Activated naive CD8-positive, alpha-beta T cell treated with anti-CD3 and anti-CD28 coated beads, Interleukin-2, amount 50 U/mL, for 16 hours (primary cell): ENCODE measurements at places on chromosomes 7 and 10.

- no peak for DNase-seq
Observed at GRCh38 chr10:43252783-43253341, 14.0 kb downstream of the RASGEF1A start.

DNA sequence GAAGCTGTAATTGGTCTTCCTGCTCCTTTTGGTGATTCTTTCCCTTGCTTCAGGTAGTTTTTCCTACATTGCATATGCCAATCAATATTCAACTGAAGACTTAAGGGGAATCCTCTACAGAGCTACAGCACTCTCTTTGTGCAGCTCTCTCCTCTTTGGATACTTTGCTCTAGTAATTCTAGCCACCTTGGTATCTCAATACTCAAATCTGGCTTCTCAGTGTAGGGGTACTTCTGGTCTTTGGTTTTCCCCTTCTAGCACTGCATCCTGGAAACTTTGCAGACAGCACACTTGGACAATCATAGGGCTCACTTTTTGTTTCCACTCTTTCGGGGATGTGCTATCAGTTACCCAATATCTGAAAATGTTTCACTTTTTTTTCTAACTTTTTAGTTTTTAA is 9.9 kb downstream of the PHTF2 start:
- DNase-seq, result no peak

GRCh38 chr7:27312820-27313219 is 70.2 kb downstream of the EVX1 start:
- no peak for DNase-seq

- DNase-seq, result no peak
Observed at GRCh38 chr10:109275960-109276359, 647.4 kb downstream of the XPNPEP1 start.

- no peak for DNase-seq
Observed at GRCh38 chr10:48366261-48366660, 59.8 kb downstream of the MAPK8 start.

DNA sequence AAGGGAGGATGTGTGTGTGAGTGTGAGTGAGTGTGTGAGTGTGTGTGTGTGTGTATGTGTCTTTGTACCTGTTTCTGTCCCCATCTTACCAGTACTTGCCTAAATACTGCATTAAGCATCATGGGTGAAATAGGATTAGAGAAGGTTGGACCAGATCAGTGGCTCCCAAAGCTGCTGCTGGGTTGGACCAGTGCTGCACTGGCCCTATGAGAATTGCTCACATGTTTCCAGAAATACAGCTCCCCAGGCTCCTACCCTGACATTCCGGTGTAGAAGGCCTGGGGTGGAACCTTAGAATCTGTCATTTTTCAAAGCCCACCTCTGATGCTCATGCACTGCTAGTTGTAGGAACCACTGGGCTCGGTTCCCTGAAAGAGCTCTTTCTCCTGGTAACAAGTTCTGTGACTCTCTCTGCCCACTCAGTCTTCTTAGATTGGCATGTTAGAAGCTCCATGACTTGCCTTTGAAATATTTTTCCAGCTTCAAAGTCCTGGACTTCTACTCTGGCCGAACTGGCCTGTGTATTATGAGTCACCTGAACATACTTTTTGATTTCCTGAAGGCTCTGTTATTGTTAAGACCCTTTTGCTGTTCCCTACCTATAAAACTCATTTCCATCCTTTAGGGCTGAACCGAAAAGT is 224.7 kb downstream of the CUX1 start:
- no peak for DNase-seq

GRCh38 chr10:69139961-69140360 is 16.0 kb downstream of the VPS26A start:
- no peak for DNase-seq

- no peak for DNase-seq
Observed at GRCh38 chr7:131861620-131862346, 305.4 kb upstream of the PODXL start.

GRCh38 chr10:28942012-28942411 is 264.7 kb downstream of the BAMBI start:
- DNase-seq, result no peak

DNA sequence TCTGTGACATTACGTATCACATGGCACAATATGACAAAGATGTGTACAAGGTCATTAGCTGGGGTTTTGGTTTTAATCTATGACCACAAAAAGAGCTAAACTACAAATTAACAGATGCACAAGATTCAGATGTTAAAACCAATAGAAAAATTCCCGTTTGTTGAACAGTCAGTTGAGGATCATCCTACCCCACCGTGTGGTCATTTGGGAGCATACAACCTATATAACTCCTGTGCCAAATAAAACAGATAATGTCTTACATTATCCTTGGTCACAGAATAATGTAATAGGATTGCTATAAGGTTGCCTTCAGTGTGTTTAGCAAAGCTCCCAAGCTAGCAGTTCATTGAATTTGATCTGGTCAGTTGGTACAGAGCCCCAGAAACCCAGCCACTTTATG is 28.2 kb downstream of the ASNS start:
- no peak for DNase-seq

GRCh38 chr7:80900583-80901576 is 18.0 kb downstream of the SEMA3C start:
- no peak for DNase-seq

GRCh38 chr10:84172467-84173356 is 889 bp upstream of the GPR15LG start:
- DNase-seq, result no peak

- no peak for DNase-seq
Observed at GRCh38 chr7:84982199-84982598, 204.7 kb downstream of the SEMA3D start.

DNA sequence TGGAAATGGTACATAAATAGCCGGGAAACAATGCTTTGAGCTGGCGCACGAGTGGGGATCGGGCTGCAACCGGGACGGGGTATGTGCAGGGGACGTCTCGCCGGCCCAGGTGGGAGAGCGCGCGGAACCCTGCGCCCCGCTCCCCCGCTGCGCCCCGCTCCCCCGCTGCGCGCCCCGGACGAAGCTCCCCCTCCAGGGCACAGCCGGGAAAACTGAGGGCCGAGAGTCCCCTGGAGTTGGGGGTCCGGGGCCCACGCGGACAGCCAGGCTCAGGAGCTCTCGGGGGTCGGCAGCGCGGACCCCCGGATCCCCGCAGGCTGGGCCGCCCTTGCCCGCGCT is 514 bp downstream of the RADIL start:
- no peak for DNase-seq

- DNase-seq, result no peak
Observed at GRCh38 chr10:29317027-29317420, 28.2 kb downstream of the LYZL1 start.

- DNase-seq, result no peak
Observed at GRCh38 chr10:35913628-35914027, 271.5 kb upstream of the FZD8 start.

GRCh38 chr10:14674376-14675050 is 100.2 kb downstream of the FAM107B start:
- DNase-seq, result no peak

DNA sequence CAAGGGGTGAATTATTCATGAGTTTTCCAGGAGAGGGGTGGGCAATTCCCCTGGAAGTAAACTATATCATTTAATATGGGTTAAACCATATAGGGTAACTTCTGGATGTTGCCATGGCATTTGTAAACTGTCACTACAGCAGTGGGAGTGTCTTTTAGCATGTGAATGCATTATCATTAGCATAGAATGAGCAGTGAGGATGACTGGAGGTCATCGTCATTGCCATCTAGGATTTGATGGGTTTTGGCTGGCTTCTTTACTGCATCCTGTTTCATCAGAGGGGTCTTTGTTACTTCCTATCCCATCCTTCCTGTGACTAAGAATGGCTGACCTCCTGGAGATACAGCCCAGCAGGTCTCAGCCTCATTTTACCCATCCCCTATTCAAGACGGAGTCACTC is 139.5 kb upstream of the PRKCQ start:
- DNase-seq, result no peak

DNA sequence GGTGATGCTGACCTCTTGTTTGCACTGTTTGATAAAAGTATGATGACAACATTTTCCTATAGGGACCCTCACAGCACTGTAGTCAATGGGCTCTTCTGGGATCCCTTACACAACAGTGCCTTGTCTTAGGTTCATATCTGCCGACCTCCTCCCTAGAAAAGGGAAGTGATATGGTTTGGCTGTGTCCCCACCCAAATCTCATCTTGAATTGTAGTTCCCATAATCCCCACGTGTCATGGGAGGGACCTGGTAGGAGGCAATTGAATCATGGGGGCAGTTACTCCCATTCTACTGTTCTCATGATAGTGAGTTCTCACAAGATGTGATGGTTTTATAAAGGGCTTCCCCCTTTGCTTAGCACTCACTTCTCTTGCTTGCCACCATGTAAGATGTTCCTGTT is 23.1 kb downstream of the ZC3HAV1 start:
- no peak for DNase-seq

DNA sequence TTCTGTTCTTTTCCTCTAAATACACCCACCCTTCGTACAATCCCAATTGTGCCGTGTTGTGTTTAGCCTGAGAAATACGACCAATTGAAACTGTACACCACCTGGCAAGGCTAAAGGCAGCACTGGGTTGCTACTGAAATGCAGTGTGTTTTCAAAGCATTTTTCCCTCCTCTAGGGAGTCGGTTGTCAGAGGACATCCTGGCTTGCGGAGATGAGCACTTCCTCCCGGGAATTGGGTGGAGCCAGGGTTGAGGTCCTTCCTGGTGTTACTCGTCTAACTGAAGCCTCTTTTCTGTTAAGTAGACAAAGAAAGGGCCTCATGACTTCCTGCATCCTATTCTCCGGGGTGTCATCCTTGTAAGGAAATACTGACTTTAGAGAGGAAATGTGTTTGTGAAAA is 133.5 kb downstream of the MTPAP start:
- no peak for DNase-seq

DNA sequence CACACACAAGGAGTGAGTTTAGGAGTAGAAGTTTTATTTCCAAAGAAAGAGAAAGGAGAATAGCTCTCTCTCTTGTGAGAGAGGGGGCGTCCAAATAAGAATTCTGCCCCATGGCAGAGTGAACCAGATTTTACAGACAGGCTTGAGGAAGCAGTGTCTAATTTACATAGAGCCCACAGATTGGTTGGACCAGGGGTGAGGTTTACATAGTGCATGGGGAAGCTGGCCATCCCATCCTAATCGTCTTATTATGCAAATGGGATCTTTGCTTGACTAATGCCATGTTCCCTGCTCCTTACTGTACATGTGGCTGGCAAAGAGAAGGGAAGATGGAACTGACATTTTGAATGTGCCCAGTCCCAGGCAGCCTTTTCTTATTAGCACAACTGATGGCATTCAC is 60.0 kb upstream of the ACSM6 start:
- no peak for DNase-seq

GRCh38 chr7:27031289-27032172 is 64.3 kb downstream of the HOXA1 start:
- no peak for DNase-seq

DNA sequence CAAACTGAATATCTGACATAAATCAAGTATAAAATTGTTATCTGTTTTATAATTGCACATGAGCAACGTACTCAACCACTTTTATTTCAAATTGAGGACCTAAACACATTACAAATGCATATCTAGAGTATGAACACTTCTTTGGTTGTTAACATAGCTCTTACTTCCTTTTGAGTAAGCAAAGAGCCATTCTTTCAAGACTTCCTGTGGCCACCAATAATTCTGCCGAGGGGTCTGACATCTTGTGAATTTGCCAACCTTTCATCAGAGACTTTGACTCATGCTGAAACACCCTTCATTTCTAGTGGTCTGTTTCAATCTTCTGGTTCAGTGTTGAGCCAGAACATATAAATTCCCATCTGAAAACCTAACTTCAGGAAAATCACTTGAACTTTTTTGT is 59.4 kb downstream of the CDK14 start:
- DNase-seq, result no peak

DNA sequence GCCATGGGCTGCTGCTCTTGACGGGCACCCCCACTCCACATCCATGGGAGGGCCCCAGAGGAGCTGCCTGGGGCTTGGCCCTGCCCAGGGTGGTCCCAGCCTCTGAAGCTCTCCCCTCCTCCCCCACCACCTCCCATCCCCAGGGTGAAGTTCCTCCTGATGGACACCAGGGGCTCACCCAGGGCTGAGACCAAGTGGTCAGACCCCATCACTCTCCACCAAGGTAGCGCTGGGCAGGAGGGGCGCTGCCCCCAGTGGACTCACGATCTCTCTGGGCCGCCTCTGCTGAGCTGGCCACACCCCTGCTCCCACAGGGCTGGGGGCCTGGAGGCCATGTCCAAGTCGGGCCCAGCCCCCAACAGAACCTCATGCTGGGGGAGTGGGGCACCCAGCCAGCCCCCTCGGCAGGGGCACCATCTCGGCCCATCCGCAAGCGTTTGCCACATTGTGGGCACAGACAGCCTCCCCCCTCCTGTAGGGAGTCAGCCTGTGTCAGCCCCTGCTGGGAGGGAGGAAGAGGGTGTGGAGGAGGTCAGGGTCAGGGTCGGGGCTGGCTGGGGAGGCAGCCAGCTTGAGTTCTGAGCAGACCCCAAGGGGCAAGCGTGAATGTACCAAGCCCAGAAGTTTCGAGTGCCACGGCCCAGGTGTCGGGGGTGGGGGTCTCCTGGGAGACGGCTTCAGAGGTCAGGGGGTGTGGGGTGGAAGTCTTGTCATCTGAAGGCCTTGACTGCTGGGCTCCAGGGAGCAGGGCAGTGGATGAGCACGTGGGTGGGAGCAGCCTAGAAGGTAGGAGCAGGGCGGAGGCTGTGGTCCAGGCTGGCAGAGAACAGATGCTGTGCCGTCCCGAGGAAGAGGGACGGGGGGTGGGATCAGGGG is 2.8 kb downstream of the UPK3B start:
- DNase-seq, result no peak

- DNase-seq, result no peak
Observed at GRCh38 chr7:157832006-157832405, 495.2 kb downstream of the DNAJB6 start.

GRCh38 chr10:224571-224970 is 89.3 kb downstream of the ZMYND11 start:
- DNase-seq, result no peak

- no peak for DNase-seq
Observed at GRCh38 chr10:63281967-63282366, 148.8 kb downstream of the NRBF2 start.

GRCh38 chr10:31071232-31072005 is 39.8 kb upstream of the ZNF438 start:
- no peak for DNase-seq

- DNase-seq, result peak; percentile 5
Observed at GRCh38 chr7:4682621-4683042, 537 bp downstream of the FOXK1 start.

GRCh38 chr7:2470204-2471021 is 5.8 kb downstream of the GRIFIN start:
- no peak for DNase-seq

DNA sequence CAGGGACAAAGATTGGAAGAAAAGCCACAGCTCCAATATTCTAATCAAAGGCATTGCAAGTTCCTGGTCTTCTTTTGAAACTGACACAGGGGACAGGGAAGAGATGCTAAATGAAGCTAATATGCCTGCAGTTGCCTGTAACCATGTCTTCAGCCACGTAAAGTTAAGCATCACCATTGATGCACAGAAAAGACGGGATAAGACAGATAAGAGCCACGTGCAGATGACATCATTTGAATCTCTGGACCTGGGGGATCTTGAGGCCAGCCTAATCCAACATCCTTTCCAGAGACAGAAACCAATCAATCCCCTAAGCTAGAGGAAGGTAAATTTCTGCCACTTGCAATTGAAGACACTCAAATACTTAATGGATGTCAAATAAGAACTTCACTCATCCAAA is 93.4 kb downstream of the PIP4K2A start:
- no peak for DNase-seq
